Non-pigmented ciliary epithelial cell (primary cell): ENCODE measurements at places on chromosomes 6 and 20.

- peak; percentile 46 for DNase-seq
These were observed 33.4 kb downstream of the PLN start for GRCh38 chr6:118581489-118581959.

GRCh38 chr20:63691711-63692435, 4.6 kb upstream of the TNFRSF6B start:
- DNase-seq, result no peak

DNA sequence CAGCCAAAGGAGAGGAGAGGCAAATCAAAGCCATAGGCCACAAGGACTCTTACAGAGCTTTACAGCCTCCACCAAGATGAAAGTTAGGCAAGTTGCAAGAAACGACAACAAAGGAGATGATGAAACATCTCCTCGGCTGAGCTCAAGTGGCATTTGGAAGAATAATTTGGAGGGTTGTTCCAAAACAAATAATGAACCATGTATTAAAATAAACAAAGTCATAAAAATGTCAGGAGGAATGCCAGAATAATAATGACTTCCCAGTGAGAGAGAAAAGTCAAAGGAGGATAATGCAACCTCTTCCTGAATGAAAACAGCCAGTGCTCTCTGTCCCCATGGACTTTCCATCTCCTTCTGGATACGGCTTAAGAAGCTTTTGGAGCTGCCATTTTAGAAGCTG, 371.4 kb upstream of the ID4 start:
- DNase-seq, result no peak

- DNase-seq, result peak; percentile 89
These were observed 82.3 kb upstream of the CD83 start for GRCh38 chr6:14035071-14035847.

DNA sequence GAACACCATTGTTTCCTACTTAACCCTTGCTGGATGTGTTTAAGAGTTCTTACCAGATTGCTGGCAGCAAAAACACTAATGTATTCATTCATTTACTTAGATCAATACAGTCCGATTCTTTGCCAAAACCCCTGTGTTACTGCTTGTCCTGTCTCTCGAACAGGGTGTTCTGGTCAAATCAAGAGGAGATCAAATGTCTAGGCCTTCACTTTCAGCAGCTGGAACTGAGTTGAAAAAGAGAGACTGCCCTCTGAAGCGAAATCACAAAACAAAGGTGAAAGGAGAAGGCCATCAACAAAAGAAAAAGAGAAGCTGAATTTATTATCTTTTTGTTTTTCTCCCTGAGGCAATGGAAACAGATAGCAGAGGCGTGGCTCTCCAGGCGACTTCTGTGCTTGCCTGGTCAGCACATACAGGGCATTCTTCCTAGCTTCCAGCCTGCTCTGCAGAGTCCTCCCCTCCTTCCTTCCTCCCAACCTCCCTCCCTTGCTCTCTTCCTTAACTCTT, 44.1 kb upstream of the GCM1 start:
- no peak for DNase-seq

- no peak for DNase-seq
These were observed 31.7 kb upstream of the GNRH2 start for GRCh38 chr20:3011752-3012151.

- no peak for DNase-seq
These were observed 26.9 kb downstream of the CFAP61 start for GRCh38 chr20:20079102-20079784.

- DNase-seq, result no peak
These were observed 984 bp downstream of the VARS2 start for GRCh38 chr6:30914854-30915590.

DNA sequence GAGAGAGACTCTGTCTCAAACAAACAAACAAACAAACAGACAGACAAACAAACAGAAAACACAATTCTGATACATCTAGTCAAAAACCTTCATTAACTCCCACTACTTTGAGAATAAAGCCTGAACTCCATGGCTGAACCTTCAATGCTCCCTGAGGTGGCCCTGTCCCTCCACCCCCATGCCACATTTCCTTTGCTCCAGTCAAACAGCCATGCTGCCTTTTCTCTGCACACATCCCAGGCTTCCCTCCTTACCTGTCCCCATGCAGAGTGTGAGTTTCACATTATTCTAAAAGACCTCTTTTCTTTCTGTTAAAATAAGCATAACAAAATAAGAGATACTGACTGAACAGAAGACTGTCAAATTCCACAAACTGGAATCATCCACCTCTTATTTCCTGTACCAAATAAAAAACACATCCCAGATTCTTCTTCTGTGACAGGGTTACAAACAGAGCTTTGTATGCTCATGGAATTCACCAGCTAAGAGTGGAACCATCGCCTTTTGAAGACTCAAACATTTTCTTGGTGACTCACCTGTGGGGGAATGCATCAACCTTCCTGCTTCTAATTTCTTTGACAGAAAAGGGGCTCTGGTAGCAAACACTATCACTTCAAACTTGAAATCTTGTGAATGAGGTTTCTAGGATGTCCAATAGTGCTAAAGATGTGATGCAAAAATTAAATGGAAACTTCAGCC, 71.0 kb upstream of the SLC22A16 start:
- DNase-seq, result peak; percentile 53

- no peak for DNase-seq
These were observed 168.9 kb downstream of the ATXN1 start for GRCh38 chr6:16592223-16592911.

- DNase-seq, result peak; percentile 68
These were observed 50.0 kb downstream of the SLC23A2 start for GRCh38 chr20:4951299-4951698.

DNA sequence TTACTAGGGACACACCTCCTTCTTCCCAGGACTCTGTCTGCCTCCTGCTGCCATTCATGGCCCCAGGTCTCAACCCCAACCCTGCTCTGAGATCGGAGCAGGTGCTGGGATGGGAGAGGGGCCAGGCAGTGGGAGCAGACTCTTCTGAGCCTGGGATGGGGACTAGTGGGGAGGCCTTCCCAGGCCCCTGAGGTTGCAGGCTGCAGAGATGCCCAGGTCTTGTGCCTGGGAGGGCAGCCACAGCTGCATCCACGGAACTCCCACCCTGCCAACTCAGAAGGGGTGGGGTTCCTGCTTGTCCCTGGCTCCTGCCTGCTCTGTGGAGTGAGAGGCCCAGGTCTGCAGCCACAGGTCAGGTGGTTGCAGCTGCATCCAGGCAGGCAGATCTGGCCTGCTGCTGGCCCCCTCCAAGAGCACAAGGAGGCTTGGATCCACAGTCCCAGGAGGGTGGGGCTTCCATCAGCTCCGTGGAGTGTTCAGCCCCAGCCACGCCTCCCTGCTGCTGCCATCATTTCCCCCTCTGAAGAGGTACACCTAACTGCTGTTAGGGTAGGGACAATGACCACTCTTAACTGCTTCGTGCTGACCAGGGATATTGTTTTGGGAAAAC, 2.9 kb upstream of the SLC22A1 start:
- DNase-seq, result no peak

DNA sequence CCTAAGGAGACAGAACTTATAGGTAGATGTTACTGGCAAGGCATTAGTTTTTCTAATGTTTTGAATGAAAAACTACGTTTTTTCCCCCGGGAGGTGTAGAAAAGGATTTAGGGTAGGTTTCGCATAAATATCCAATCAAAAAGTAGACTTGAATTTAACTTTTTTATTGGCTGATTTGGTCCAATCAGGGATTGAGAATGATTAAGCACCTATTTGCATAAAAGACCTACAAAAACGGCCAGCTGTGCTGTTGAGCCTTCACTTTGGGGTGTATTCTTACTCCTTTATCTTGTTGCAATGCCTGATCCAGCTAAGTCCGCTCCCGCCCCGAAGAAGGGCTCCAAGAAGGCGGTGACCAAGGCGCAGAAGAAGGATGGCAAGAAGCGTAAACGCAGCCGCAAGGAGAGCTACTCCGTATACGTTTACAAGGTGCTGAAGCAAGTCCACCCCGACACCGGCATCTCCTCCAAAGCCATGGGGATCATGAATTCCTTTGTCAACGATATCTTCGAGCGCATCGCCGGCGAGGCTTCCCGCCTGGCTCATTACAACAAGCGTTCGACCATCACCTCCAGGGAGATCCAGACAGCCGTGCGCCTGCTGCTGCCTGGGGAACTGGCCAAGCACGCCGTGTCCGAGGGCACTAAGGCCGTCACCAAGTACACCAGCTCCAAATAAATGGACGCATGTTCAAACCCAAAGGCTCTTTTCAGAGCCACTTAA, 113.5 kb upstream of the BTN3A2 start:
- DNase-seq, result peak; percentile 77

GRCh38 chr6:139239064-139239463, 52.7 kb downstream of the TXLNB start:
- DNase-seq, result no peak

GRCh38 chr6:3517350-3517749, 60.5 kb upstream of the SLC22A23 start:
- peak; percentile 78 for DNase-seq

DNA sequence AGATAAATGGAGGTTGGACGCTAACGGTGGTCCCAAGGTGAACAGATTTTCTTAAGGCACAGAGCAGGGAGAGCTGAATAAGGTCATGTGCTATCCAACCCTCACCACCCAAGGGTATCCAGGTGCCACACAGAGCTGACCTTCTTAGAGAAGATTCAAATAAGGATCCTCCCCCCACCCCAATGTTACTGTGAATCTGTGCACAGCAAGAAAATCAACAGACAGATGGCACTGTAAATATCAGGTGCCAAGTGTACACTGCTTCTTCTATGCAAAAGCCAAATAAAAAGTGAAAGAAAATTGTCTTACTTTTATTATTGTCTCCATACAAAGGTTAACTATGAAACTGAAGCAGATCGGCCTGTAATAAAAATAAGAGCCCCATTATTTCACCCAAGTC, 96.9 kb downstream of the PAK5 start:
- DNase-seq, result no peak

GRCh38 chr20:19995220-19995863, 21.8 kb upstream of the NAA20 start:
- DNase-seq, result no peak

DNA sequence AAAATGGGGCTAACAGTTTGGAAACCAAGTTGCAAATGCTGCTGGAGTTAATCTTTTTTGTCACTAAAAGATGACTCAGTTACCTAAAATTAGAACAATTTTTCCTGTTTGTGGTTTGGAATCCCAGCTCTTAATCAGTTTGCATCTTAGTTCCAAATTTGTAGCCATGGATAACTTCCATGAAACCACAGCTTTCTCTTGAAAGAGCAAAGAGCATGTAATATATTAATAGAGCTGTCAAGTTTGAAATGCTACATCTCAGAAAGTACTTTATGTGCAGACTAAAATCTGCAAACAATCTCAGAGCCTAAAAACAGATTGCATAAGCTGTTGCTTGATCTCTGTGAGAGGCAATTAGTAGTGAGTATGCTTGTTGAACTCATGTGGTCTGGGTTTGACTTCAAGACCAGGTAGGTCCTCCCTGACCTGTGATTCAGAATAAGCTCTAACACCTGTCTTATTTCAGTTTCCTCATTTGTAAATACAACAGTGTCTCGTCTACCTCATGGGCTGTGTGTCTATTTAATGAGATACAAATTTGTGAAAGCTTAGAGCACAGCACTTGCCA, 23.5 kb downstream of the DHX35 start:
- DNase-seq, result peak; percentile 46

GRCh38 chr6:45605971-45606370, 228.2 kb upstream of the SUPT3H start:
- DNase-seq, result no peak

GRCh38 chr6:53944543-53944942, 149.7 kb downstream of the LRRC1 start:
- DNase-seq, result no peak

GRCh38 chr6:163354085-163354484, 60.4 kb upstream of the QKI start:
- DNase-seq, result peak; percentile 30

DNA sequence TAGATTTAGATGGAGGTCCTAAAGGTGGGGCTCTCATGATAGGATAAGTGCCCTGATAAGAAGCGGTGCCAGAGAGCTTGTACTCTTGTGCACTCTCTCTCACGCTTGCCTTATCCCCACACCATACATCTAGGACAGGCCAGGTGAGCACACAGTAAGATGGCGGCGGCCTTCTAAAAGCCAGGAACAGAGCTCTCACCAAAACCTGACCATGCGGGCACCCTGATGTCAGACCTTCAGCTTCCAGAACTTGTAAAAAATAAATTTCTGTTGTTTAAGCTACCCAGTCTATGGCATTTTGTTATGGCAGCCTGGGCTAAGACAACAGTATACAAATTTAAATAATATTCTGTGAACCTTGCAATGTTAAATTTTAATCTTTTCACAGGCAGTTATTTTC, 40.8 kb upstream of the CALHM6 start:
- no peak for DNase-seq

DNA sequence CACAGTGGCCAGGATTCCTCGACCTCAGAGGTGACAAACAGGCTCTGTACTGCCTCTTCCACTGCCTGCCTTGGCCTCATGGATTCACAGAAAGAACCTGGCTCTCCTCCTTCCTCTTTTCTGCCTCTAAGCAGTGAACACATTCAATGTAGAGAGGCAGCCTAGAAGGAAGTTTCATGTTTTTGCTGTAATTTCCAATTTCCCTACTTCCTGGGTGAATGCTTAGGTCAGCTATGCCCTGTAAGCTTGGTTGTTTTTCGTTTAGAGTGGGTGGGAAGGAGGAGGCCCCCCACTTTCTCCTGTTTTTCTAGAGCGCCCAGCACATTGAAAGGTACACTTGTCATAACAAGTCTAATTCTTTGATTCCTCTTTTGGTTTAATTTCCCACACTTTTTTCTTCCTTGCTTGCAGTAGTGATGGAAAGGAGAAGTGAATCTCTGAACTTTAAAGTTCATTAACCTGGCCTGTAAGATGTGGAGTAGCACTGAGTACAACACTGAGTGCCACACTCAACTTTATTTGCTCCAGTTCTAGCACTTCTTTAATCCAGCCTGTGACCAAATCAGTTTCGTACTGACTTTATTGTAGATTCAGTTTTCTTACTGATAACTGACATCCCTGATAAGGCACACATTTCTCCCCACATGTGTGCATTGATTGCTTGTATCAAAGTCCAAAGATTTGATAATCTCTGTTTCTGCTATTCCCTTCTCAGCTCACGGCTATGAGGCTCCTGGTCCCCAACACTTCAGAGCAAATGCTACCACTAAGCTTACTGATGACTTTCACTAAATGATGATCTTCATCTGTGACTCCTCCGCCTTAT, 100.0 kb upstream of the MAN1A1 start:
- DNase-seq, result no peak

DNA sequence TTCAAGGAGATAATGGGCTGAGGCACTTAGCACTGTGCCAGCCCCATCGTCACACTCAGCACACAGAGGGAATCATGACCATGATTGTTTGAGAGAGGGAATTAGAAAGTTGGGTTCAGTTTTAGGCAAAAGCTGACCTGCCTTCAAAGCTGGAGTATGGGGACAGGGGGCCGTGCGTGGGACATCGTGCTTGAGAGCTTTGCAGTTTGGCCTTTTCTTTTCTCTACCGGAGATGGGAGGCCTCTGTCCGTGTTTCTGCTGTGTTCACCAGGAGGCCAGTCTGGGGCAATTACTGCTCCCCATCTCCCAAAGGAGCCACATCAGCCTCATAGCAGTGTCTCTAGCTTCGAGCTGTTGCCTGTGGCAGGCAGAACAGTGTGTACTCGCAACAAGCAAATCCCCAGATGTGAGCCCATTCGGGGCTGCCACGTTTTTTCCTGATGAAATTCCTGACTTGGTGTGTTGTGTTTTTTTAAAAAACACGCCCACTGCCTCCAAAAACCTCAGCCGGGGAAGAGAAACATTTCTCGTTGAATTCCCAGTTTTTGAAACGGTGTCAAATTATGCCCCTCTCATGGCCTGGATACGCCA, 20.2 kb downstream of the EYA2 start:
- no peak for DNase-seq
